ENCODE measurements at places on chromosomes 2 and 18. TPM values are rescaled to one million over a fixed set of nuclear protein-coding genes. Genes with fewer than 3 reads are reported as not detected.

DNA sequence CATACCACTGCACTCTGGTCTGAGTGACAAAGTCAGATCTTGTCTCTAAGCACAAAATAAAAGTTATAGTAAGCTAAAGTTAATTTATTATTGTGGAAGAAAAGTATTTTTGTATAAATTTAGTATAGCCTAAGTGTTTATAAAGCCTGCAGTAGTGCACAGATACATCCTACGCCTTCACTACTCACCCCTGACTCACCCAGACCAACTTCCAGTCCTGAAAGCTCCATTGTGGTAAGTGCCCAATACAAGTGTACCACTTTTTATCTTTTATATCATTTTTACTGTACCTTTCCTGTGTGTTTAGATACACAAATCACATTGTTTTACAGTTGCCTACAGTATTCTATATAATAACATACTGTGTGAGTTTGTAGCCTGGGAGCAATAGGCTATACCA is 57.5 kb downstream of the UBE2E3 start:
- no peaks in the 10 kb centered on the region for H3K27me3 ChIP-seq
- H3K27ac ChIP-seq, result no peak overlapping the region
- H3K36me3 ChIP-seq, result no peaks in the 10 kb centered on the region
- no peak overlapping the region for H3K4me3 ChIP-seq
- no peak for DNase-seq
- no peaks in the 10 kb centered on the region for H3K4me1 ChIP-seq

The ABCG8 gene
- polyA plus RNA-seq, result not detected

The GKN1 gene
- not detected for polyA plus RNA-seq

GRCh38 chr2:468648-469336 is 180.9 kb upstream of the ALKAL2 start:
- peaks cover 6% of the 10 kb centered on the region for H3K27me3 ChIP-seq
- H3K27ac ChIP-seq, result no peak overlapping the region
- H3K36me3 ChIP-seq, result no peaks in the 10 kb centered on the region
- no peaks in the 10 kb centered on the region for H3K4me1 ChIP-seq

GRCh38 chr2:218517434-218518206 is 50.5 kb downstream of the USP37 start:
- H3K27ac ChIP-seq, result peak overlapping the region; percentile 34
- H3K27me3 ChIP-seq, result no peaks in the 10 kb centered on the region
- DNase-seq, result peak; percentile 25

DNA sequence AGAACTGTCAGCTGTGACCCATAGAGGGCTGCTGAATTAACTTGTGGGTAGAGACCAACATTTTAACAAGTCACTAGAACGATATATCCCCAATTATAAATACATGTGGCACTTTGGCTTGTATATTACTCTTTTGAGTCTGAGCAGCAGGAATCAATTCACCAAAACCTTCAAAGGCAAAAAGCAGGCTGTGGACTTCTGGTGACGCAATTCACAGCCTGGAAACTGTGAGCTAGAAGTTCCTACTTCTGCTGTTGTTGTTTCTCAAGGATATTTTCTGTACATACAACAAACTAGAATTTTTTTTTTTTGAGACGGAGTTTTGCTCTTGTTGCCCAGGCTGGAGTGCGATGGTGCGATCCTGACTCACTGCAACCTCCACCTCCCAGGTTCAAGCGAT is 37.3 kb downstream of the PTCD3 start:
- H3K4me3 ChIP-seq, result no peak overlapping the region
- H3K4me1 ChIP-seq, result peaks cover 6% of the 10 kb centered on the region
- DNase-seq, result no peak
- no peak overlapping the region for H3K27ac ChIP-seq

The PDE11A gene
- not detected for polyA plus RNA-seq

GRCh38 chr2:240511351-240512108 is 46.3 kb downstream of the ANKMY1 start:
- H3K4me1 ChIP-seq, result peaks cover 14% of the 10 kb centered on the region
- no peak overlapping the region for H3K27ac ChIP-seq
- H3K36me3 ChIP-seq, result no peaks in the 10 kb centered on the region
- no peaks in the 10 kb centered on the region for H3K27me3 ChIP-seq

DNA sequence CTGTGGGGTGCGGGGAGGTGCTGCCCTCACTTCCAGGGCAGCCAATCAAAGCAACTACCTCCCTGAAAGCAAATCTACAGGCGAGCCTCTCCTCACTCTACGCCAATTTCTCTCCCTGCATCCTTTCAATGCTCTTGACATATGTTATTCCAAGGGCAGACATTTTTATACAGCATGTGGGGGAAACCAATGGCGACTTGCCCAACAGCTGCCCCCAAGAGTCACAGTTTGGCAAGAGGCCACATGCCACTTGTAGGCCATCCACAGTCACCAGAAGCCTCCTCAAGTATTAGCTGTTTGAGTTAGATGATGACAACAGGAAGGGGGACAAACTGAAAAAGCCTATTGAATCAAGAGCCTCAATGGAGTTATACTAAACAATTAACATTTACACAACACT is 114.6 kb downstream of the MYO5B start:
- H3K27me3 ChIP-seq, result peaks cover 5% of the 10 kb centered on the region
- H3K27ac ChIP-seq, result no peak overlapping the region
- no peaks in the 10 kb centered on the region for H3K36me3 ChIP-seq
- no peaks in the 10 kb centered on the region for H3K4me1 ChIP-seq

The GLB1L gene
- polyA plus RNA-seq, result not detected

The ARHGEF4 gene
- 0.27 TPM for polyA plus RNA-seq

DNA sequence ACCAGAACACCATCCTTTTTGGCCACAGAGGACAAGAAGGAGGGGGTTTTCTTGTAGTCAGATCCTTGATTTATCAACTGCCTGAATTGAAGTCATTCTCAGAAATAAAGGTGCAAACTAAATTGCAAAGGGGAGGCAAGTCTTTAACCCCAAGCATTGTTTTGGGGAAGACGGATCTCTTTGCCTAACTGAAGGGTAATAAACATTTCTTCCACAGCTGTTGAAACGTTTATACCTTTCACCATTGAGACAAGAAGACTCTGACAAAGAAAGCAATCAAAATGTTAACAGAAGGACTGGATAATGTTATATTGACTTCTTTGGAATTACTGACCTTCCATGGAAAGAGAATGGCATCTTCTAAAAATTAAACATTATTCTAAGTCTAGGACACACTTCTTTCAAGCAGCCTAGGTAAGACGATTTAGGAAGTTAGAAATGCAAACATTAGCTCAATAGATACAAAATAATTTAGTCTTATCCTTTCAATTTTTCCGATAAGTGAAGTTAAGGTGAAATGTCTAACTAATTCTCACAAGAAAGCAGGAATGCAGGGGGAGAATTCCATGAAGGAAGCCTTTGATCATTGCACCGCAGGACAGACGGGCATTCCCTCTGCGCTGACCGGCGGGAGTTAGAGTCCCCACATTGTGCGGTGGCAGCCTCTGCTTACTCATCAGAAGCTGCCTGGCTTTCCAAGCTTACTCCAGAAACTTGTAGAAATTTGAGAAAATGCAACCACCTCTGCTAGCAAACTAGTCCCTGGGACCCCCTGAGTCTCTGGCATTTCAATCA is 69.4 kb upstream of the COPS8 start:
- no peaks in the 10 kb centered on the region for H3K4me1 ChIP-seq
- H3K27ac ChIP-seq, result no peak overlapping the region
- no peaks in the 10 kb centered on the region for H3K27me3 ChIP-seq
- no peaks in the 10 kb centered on the region for H3K36me3 ChIP-seq

- H3K27ac ChIP-seq, result no peak overlapping the region
- peaks cover 33% of the 10 kb centered on the region for H3K36me3 ChIP-seq
- H3K4me1 ChIP-seq, result no peaks in the 10 kb centered on the region
- no peak for DNase-seq
- no peaks in the 10 kb centered on the region for H3K27me3 ChIP-seq
Observed at GRCh38 chr2:42342061-42342794, 18.8 kb downstream of the COX7A2L start.

The CMPK2 gene
- polyA plus RNA-seq, result 4.0 TPM

DNA sequence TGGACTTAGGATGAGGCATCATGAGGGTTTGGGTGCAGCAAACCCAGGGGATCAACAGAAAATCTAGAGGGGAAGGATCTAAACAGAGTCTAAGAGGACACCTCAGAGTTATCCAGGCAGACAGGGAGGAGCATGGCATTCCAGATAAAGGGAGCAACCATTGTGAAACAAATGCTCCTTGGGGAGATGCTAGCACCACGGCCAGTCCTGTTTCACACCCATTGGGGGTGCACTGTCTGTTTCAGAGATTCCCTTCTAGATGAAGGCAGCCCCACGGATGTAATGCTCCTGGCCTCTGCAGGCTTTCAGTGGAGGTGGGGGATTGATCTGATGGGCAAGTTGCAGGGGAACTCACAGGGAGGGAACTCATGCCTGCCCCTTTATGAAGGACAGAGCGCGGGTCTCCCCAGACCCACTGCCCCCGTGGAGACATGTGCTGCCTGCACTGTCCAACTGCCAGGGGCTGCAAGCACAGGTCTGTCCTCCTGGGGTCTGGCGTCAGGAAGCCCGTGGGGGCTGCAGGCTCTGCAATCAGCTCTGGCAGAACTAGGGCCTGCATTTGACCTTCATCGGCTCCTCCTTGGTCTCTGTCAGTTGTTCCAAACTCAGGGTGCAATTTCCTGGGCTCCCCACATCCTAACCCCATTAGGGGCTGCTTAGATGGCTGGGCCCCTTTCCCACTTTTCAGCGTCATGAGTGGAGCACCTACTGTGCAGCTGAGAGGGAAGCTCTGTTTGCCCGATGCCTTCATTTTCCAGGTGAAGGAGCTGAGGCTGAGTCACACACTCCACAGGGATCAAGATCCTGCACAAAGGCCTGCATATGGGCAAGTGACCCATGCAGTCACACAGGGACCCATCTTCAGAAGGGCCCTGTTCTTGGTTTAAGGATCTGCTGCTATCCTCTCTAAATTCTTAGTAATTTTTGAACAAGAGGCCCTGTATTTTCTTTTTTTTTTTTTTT is 163.4 kb downstream of the ARL4C start:
- no peak overlapping the region for H3K27ac ChIP-seq
- no peak overlapping the region for H3K4me3 ChIP-seq
- no peaks in the 10 kb centered on the region for H3K4me1 ChIP-seq
- no peaks in the 10 kb centered on the region for H3K27me3 ChIP-seq

GRCh38 chr2:131724019-131724418 is 196.3 kb downstream of the CCDC74A start:
- H3K4me3 ChIP-seq, result no peak overlapping the region
- no peaks in the 10 kb centered on the region for H3K4me1 ChIP-seq
- no peak overlapping the region for H3K27ac ChIP-seq
- DNase-seq, result no peak

DNA sequence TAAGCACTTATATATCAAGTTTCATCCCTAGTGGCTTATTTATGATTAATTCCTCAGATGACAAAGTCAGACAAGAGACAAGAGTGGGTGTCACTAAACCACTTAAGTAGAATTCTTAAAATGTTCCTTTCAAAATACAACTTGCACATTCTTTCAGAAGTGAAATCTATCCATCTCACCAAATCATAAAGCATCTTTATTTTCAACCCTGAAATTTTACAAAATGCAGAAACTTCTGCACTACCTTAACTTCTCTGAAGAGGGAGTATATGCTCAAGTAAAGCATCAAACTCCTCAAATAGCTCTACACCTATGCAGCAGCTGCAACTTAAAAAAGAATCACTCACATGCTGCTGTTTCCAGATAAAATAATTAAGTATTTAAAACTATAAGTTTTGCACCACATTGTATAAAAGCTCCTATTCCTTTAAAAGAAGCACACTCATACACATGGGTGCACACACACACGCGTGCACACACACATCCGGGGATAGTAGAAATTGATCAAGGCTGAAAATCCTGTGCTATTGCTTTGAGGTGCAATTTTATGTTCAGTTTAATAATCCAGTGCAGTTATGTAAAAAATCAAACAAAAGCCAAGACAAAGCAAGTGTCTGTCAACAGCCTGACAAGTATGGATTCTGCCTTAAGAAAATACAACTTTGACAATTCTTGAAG is 244.5 kb downstream of the TCF4 start:
- no peaks in the 10 kb centered on the region for H3K4me1 ChIP-seq
- no peak overlapping the region for H3K27ac ChIP-seq
- H3K36me3 ChIP-seq, result no peaks in the 10 kb centered on the region
- no peaks in the 10 kb centered on the region for H3K27me3 ChIP-seq

DNA sequence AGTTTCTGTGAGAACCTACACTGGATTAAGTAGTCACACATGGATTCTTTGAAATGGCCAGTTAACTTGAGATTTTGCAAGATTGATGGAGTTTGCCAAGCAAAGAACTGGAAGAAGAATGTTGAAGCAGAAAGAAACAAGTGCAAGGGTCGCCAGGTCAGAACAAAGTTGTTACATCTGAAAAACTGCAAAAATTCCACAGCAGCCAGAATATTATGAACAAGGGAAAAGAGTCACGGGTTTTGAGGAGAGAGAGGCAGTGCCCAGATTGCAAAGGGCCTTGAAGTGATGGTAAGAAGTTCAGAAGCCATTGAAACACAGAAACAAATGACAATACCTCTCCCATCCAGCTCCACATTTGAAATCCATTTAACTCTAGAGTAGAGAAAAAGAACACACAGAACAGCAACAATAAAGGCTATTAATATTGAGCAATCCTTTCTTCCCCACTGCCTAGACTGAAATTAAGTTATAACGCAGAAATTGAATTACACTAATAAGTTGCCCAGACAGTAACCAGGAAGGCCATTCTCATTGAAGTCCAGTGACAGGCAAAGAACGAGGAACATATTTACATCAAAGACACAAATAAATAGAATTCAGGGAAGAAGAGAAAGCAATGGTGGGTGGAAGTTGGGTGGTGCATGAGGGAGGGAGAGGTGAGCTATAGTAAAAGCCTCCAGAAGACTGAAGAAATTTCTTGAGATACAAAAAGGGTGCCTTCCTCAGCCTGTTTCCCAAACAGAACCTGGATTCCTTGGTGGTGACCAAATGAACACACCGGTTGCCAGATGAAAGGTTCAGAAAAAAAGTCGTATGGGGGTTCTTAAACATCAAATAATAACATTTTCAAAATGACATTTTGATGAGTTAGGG is 80.6 kb downstream of the ARHGAP15 start:
- H3K4me1 ChIP-seq, result peaks cover 7% of the 10 kb centered on the region
- DNase-seq, result no peak
- H3K27me3 ChIP-seq, result no peaks in the 10 kb centered on the region
- peaks cover 37% of the 10 kb centered on the region for H3K36me3 ChIP-seq
- no peak overlapping the region for H3K27ac ChIP-seq
- no peak overlapping the region for H3K4me3 ChIP-seq

The SCG2 gene
- not detected for polyA plus RNA-seq

GRCh38 chr2:170265321-170265720 is 87.4 kb downstream of the MYO3B start:
- H3K4me3 ChIP-seq, result no peak overlapping the region
- H3K4me1 ChIP-seq, result no peaks in the 10 kb centered on the region
- H3K27ac ChIP-seq, result no peak overlapping the region
- no peaks in the 10 kb centered on the region for H3K27me3 ChIP-seq
- H3K36me3 ChIP-seq, result no peaks in the 10 kb centered on the region

The TEKT4 gene
- polyA plus RNA-seq, result not detected

Measured in CD4-positive, CD25-positive, alpha-beta regulatory T cell (primary cell).